Stimulated activated CD4-positive, alpha-beta T cell treated with anti-CD3 and anti-CD28 coated beads, Interleukin-1b, Interleukin-23, amount 100 ng/mL, for 1 hour (primary cell): ENCODE measurements at places on chromosomes 7 and 10.

DNA sequence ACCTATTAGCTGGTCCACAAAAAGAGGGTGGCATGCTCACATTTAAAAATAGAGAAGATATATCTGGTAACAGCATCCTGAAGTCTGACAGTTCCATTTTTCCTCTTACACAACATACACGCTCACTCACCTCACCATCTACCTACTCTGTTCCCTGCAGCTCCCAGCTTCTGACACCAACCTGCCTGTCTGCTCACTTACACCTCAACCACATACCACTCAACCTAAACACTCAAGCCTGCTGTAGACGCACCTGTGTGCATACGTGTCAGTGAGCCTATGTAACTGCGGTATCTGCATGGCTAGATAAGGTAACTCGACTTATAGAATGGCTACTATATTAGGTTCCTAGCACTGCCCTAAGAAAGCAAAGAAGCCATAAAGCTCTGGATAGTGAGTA lies 174.9 kb downstream of the DGKI start:
- no peak for DNase-seq

DNA sequence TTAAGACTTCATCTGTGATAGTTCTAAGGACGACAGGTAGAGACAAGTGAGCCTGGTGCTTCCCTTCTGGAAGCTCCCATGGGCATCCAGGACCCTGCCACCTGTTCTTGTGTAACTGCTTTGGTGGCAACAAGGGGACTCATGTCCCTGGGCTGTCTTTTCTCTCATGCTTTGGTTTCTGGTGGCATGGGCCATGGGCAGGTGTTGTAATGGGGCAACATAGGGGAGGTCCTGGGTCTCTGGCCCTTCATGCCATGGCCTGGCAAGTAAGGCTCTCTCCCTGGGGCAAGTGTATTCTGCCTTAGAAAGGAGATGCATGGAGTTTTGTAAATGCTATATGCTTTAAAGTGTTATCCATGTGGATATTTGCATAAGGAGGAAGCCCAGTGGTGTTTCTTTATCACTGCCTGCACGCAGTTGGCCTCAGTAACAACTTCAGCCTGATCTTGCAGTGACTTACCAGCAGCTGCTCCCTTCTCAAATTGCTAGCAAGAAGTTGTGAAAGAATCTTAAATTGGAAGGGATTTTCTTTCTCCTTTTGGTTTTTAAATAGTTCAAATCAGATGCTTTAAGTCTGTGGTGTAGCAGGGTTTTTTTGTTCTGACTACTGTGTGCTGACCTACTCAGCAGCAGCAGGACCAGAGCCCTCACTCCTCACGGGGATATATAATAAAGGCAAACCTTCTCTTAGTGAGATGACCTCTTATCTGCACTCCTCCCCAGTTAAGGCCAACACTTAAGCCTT lies 39.9 kb downstream of the OGDH start:
- DNase-seq: no peak

DNA sequence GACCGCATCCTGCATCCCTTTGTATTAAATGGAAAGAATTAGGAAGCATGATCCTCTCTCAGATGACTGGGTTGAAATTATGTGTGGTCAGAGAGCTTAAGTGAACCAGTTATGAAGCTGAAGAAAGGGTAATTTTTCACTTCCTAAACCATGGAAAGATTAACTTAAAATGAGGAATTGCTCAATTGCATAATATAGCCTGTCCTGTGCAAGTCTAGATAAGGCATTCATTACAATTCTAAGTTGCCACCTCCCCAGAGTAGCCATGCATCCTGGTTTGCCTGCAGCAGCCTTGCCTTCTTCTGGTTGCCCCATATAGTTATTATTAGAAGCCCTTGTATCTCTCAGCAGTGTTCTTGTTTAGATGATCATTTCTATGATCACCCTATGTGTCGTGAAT lies 45.3 kb downstream of the STARD3NL start:
- no peak for DNase-seq

DNA sequence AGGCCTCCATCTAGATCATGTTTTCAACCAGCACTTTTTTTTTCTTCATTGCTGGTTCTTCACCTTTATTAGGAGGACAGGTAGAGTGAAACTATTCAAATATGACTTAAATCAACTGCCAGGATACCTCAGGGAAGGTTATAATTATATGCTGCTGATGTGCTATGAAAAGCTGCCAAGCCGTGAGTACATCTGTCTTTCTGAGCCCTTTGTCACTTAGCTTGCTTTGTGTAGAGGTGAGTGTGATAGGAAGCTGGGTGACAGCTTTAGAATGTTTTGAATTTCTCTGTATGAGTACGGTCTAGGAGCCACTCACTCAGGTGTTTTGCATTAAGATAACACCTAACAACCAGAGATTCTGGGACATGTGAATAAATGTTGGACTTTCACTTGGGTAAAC lies 365.2 kb downstream of the OTUD1 start:
- no peak for DNase-seq

- DNase-seq: no peak
Observed at GRCh38 chr10:75718991-75719390, 287.6 kb downstream of the LRMDA start.

- no peak for DNase-seq
Observed at GRCh38 chr7:146606628-146607027, 490.0 kb downstream of the CNTNAP2 start.

DNA sequence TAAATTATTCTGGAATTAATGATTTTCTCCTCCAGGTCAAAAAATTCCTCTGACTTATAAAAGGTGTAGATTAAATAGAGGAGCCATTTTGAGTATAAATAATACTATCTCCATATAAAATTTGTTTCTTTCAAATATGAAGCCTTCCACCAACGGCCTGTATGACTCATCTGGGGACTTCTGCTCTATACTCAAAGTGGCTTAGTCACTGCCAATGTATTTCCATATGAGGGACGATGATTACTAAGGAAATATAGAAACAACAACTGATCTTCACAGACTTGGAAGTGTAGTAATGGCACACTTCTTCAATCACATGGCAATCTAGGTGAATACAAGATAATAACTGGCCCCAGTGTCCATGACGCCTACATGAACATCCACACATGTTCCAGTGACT lies 335.6 kb upstream of the HGF start:
- no peak for DNase-seq

DNA sequence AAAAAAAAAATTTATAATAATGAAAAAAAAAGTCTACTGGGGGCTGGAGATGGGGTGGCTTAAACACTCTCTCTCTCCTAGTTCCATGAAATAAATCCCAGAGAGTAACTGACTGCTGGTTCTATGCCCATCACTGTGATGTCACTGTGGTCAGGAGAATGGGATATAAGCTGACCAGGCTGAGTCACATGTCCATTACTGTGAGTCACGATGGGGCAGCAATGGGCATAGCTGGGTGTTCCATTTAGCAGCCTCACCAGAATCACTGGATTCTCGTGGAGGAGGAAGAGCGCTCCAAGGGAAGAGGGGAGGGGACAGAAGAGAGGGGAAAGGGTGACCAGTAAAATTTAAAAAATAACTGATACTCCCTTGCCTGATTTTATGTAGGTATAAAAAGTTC lies 37.1 kb downstream of the MASTL start:
- DNase-seq: no peak

DNA sequence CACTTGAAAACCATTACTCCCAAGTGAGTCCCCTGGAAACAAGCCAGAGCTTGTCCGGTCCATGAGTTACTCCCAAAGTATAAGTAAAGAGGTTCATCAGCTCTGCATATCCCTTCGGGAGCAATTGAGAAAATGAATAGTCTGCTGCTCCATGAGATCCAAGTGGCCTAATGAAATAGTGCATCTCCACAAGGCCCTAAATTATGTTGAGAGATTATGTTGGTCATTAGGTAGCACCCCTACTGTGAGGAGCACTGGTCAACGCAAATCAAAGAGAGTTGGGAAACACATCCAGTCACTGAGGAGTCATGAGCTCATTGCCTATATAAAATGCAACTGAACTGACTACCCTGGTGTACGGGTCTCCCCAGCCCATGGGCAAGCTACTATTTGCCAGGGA lies 205.5 kb upstream of the AOAH start:
- no peak for DNase-seq

GRCh38 chr7:2838873-2839578 lies 5.1 kb downstream of the GNA12 start:
- no peak for DNase-seq
